ENCODE measurements at places on chromosomes 12 and 14. TPM values are rescaled to one million over a fixed set of nuclear protein-coding genes. Genes with fewer than 3 reads are reported as not detected.

GRCh38 chr12:57815177-57816000, 3.1 kb downstream of the AVIL start:
- H3K27ac ChIP-seq = no peak overlapping the region
- no peak for DNase-seq
- no peak overlapping the region for H3K4me3 ChIP-seq
- no peaks in the 10 kb centered on the region for H3K36me3 ChIP-seq
- no peaks in the 10 kb centered on the region for H3K27me3 ChIP-seq
- no peaks in the 10 kb centered on the region for H3K4me1 ChIP-seq

- H3K4me1 ChIP-seq = no peaks in the 10 kb centered on the region
- H3K27ac ChIP-seq = no peak overlapping the region
- no peaks in the 10 kb centered on the region for H3K27me3 ChIP-seq
Observed at GRCh38 chr12:89632778-89633177, 75.9 kb downstream of the ATP2B1 start.

- H3K27ac ChIP-seq = no peak overlapping the region
- no peak overlapping the region for H3K4me3 ChIP-seq
- no peaks in the 10 kb centered on the region for H3K4me1 ChIP-seq
- peaks cover 11% of the 10 kb centered on the region for H3K36me3 ChIP-seq
- H3K27me3 ChIP-seq = no peaks in the 10 kb centered on the region
Observed at GRCh38 chr12:111482462-111482861, 76.7 kb downstream of the SH2B3 start.

DNA sequence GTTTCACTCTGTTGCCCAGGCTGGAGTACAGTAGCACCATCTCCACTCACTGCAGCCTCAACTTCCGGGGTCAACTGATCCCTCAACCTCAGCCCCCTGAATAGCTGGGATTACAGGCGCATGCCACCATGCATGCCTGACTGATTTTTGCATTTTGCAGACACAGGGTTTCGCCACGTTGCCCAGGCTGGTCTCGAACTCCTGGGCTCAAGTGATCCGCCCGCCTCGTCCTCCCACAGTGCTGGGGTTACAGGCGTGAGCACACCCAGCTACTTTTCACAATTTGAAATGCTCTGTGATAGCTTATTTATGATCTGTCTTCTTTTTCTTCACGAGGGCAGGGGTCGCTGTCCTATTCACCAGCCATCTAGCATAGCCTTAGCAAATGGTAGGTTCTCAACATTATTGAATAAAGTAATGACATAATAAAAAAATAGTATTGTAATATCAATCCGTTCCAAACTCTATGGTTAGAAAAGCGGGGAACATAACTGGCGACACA, 477 bp upstream of the DDX47 start:
- peak overlapping the region; percentile 99 for H3K4me3 ChIP-seq
- no peak for DNase-seq
- H3K36me3 ChIP-seq = no peaks in the 10 kb centered on the region
- H3K27me3 ChIP-seq = no peaks in the 10 kb centered on the region

Gene SYT1
- total RNA-seq = not detected

- no peak for DNase-seq
- H3K4me1 ChIP-seq = peaks cover 52% of the 10 kb centered on the region
- H3K4me3 ChIP-seq = no peak overlapping the region
- peaks cover 3% of the 10 kb centered on the region for H3K36me3 ChIP-seq
- H3K27me3 ChIP-seq = no peaks in the 10 kb centered on the region
Observed at GRCh38 chr12:65188179-65188701, 18.9 kb downstream of the LEMD3 start.
